ENCODE measurements at places on chromosomes 2 and 18.

DNA sequence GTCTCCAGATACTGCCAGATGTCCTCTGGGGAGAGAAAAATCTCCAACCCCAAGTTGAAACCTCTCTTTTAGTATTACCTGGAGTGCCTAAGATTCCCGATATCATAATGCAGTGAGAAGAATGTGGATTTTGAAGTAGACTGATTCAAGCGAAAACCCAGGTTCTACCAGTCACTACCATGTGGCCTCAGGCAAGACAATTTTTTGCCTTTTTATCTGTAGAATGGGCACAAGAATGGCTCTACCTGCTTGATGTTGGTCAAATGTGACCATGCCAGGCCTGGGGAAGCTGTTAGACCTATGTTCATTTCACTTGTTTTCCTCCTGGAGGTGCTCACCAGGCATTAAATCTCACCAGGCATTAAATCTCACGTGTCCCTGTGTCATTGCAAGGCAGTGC lies 131.3 kb downstream of the DDX1 start:
- no peak for DNase-seq
- H3K36me3 ChIP-seq = no peaks in the 10 kb centered on the region
- H3K27me3 ChIP-seq = no peaks in the 10 kb centered on the region
- H3K27ac ChIP-seq = no peak overlapping the region
- H3K4me1 ChIP-seq = no peaks in the 10 kb centered on the region

GRCh38 chr2:38697116-38697840 lies 31.4 kb downstream of the GALM start:
- peaks cover 32% of the 10 kb centered on the region for H3K36me3 ChIP-seq
- peaks cover 29% of the 10 kb centered on the region for H3K4me1 ChIP-seq
- no peak overlapping the region for H3K4me3 ChIP-seq

DNA sequence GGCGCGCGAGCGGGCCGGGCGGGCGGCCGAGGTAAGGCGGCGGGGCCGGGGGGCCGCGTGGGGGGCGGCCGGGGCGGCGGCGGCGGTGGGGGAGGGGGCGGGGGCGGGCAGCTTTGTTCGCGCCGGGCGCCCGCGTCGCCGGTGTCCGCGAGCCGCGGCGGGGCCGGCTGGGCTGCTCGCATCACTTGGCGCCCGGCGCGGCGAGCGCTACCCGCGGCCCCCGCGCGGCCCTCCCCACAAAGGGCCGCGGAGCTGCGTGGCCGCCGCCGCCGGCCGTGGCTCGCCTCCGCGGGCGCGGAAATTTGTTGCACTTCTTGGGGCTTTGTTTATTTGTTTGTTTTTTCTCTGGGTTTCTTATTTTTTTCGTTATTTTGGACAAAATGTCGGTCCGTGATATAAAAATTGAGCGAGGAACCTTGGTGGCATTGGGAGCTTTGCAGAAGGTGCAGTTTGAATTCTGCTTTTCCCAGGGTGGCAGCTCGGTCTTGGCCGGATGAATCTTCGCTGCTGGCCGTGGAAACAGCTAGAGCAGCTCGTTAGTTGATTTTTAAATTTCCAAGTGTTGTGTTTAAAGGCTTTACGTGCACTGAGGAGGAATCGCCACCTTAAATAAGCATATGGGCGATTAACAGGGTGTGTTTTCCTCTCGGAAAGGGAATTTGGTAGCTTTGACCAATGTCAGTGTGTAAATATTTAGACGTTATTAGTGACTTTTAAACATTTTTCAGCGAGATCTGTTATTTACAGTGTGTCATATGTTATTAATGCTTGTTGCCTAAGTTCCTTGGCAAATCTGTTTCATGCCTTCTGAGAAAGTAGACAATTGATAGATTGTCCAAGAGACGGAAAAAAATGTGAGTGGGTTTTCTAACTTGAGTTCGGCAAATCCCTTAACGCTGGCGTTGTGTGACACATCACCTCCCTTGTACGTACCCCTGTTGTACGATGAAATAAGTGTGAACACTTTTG lies 822 bp downstream of the UBE2E3 start:
- H3K27me3 ChIP-seq = peaks cover 20% of the 10 kb centered on the region
- H3K36me3 ChIP-seq = peaks cover 3% of the 10 kb centered on the region
- peaks cover 37% of the 10 kb centered on the region for H3K4me1 ChIP-seq
- H3K4me3 ChIP-seq = peak overlapping the region; percentile 97
- peak overlapping the region; percentile 95 for H3K27ac ChIP-seq

- no peaks in the 10 kb centered on the region for H3K27me3 ChIP-seq
- no peak for DNase-seq
- H3K4me1 ChIP-seq = peaks cover 14% of the 10 kb centered on the region
- peaks cover 61% of the 10 kb centered on the region for H3K36me3 ChIP-seq
- H3K27ac ChIP-seq = peak overlapping the region; percentile 28
- no peak overlapping the region for H3K4me3 ChIP-seq
Measured at GRCh38 chr2:216170076-216170763, 61.1 kb downstream of the XRCC5 start.

DNA sequence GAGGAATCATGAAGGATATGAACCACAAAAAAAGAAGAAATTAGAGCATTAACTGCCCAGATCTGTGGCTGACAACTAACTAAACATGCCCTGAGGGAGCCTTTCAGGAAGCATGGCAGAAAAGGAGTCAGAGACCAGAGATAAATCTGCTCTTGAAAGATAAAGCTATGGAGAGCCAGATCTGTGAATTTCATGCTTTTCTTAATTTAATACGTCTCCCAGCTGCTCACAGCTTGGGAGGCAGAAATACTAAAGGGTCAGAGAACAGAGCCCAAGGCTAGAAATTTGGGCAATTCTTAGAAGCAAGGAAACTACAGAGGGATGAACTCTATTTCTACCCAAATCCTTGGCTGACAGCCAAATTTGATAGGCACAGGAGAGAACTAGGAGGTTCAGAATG lies 223.0 kb upstream of the DPP10 start:
- H3K4me3 ChIP-seq = no peak overlapping the region
- peaks cover 12% of the 10 kb centered on the region for H3K27me3 ChIP-seq
- DNase-seq = no peak
- no peaks in the 10 kb centered on the region for H3K4me1 ChIP-seq

DNA sequence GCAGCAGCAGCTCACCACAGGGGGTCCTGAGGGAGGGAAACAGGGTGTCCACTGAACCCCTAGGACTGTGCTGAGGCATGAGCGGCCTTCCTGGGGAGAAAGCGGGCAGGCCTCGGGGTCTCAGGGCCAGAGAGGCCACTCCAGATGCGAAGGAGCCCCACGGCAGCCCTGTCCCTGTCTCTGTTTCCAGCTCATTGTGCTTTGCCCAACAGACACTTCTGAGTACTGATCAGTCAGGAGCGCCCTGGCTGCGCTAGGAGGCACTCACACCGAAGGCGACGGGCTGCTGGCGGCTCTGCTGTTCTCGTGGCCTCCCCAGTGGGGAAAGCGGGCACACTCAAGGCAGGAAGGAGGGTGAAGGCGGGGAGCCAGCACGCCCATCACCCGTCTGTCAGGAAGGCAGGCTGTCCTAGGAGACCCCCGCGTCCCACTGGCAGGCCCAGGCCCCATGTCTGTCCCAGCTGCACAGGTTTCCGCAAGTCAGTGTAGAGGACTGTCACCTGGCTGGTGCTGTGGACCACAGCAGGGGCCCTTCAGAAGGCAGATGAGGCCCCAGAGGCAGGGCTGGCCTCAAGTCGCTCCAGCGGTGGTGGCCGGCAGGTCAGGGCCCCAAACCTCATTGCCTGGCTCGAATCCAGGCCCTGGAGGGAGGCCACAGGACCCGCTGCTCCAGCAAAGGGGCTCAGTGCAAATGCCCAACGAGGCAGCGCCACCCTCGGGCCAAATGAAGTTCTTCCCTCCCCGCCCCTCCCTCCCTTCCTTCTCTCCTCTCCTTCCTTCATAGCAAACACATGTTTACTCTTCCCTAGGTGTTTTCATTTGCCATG lies 6.8 kb downstream of the ESPNL start:
- H3K4me1 ChIP-seq = peaks cover 10% of the 10 kb centered on the region
- peak overlapping the region; percentile 60 for H3K27ac ChIP-seq
- no peaks in the 10 kb centered on the region for H3K27me3 ChIP-seq
- H3K4me3 ChIP-seq = no peak overlapping the region
- H3K36me3 ChIP-seq = no peaks in the 10 kb centered on the region
- DNase-seq = peak; percentile 32

GRCh38 chr2:78873526-78873925 lies 152.0 kb upstream of the REG3G start:
- no peaks in the 10 kb centered on the region for H3K36me3 ChIP-seq
- H3K27ac ChIP-seq = no peak overlapping the region
- H3K27me3 ChIP-seq = no peaks in the 10 kb centered on the region
- DNase-seq = no peak

DNA sequence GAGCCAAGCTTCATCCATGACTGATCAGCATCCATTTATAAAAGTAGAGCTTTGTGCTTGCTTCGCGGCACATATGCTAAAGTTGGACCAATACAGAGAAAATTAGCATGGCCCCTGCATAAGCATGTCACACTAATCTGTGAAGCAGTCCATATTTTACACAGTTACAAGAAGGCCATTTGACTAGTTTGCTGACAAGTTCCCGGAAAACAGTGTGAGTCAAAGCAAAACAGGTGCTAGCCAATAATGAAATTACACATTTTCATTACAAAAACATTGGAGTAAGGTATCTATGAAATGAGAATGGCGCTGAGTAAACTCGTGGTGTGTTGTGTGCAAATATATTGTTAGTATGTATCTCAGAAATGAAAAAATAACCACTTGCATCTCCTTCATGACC lies 4.7 kb downstream of the ANKRD62 start:
- H3K36me3 ChIP-seq = no peaks in the 10 kb centered on the region
- no peak overlapping the region for H3K27ac ChIP-seq
- H3K4me3 ChIP-seq = no peak overlapping the region

- peaks cover 48% of the 10 kb centered on the region for H3K4me1 ChIP-seq
- peak; percentile 65 for DNase-seq
- H3K27ac ChIP-seq = peak overlapping the region; percentile 90
- H3K27me3 ChIP-seq = no peaks in the 10 kb centered on the region
- H3K36me3 ChIP-seq = peaks cover 5% of the 10 kb centered on the region
Measured at GRCh38 chr2:39228413-39229209, 15.2 kb downstream of the CDKL4 start.

DNA sequence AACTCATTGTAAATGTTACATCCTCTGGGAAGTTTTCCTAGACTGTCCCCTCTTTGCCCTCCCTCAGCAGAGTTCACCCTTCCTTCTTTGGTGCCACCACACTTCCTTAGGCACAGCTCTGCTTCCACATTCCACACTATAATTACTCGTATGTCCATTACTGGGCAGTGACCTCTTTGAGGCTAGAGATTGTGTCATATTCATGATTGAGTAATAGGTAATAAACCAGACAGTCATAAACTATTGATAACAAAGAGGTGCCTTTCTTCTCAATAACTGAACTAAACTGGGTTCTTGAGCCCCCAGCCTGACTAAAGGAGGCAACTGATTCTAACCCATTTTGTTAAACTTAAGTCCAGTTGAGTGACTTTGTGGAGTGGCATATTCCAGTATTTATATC lies 28.3 kb downstream of the MYO3B start:
- DNase-seq = no peak
- H3K36me3 ChIP-seq = no peaks in the 10 kb centered on the region
- H3K27me3 ChIP-seq = peaks cover 6% of the 10 kb centered on the region
- H3K4me3 ChIP-seq = no peak overlapping the region
- no peak overlapping the region for H3K27ac ChIP-seq

GRCh38 chr2:1483551-1483950 lies 70.3 kb downstream of the TPO start:
- no peak overlapping the region for H3K27ac ChIP-seq
- H3K4me3 ChIP-seq = no peak overlapping the region
- H3K4me1 ChIP-seq = no peaks in the 10 kb centered on the region
- peaks cover 3% of the 10 kb centered on the region for H3K27me3 ChIP-seq
- DNase-seq = no peak
- no peaks in the 10 kb centered on the region for H3K36me3 ChIP-seq

DNA sequence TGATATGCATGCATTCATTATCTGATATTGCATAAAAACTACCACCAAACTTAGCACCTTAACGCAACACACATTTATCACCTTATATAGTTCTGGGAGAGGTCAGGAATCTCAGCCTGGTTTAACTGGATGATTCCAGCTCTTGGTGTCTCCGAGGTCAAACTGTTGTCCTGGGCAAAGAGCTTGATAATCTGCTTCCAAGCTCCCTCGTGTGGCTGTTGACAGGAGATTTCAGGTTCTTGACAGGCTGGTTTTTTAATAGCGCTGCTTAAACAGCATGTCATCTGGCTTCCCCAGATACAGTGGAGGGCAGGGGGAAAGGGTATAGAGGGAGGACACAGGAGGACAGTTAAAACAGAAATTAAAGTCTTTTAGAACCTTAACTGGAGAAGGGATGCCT lies 785.0 kb downstream of the CNTNAP5 start:
- no peak overlapping the region for H3K27ac ChIP-seq
- no peak for DNase-seq
- no peak overlapping the region for H3K4me3 ChIP-seq
- no peaks in the 10 kb centered on the region for H3K27me3 ChIP-seq
- no peaks in the 10 kb centered on the region for H3K36me3 ChIP-seq
- H3K4me1 ChIP-seq = no peaks in the 10 kb centered on the region

GRCh38 chr2:181771356-181771755 lies 91.0 kb upstream of the NEUROD1 start:
- no peak overlapping the region for H3K27ac ChIP-seq
- DNase-seq = no peak
- H3K36me3 ChIP-seq = no peaks in the 10 kb centered on the region
- H3K4me3 ChIP-seq = no peak overlapping the region
- H3K27me3 ChIP-seq = peaks cover 2% of the 10 kb centered on the region
- peaks cover 7% of the 10 kb centered on the region for H3K4me1 ChIP-seq

- no peaks in the 10 kb centered on the region for H3K36me3 ChIP-seq
- H3K4me1 ChIP-seq = no peaks in the 10 kb centered on the region
- no peaks in the 10 kb centered on the region for H3K27me3 ChIP-seq
Measured at GRCh38 chr18:40055262-40055661, 1899.8 kb upstream of the PIK3C3 start.

DNA sequence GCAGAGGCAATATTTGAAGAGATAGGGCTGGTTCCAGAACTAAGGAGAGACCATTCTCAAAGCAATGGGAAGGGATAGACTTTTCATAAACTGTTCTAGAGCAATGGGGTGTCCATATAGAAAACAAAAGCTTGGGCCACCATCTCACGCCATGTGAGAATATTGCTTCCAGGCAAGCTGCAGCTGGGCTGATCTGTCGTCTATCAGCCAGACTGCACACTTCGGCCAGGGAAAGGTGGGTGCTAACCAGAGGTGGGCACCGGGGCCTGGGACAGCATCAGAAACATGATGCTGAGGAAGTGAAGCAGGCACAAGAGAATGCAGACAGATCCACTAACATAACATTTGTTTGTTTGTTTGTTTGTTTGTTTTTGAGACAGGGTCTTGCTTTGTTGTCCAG lies 43.7 kb downstream of the MYO7B start:
- H3K36me3 ChIP-seq = no peaks in the 10 kb centered on the region
- no peak overlapping the region for H3K4me3 ChIP-seq
- no peak overlapping the region for H3K27ac ChIP-seq

DNA sequence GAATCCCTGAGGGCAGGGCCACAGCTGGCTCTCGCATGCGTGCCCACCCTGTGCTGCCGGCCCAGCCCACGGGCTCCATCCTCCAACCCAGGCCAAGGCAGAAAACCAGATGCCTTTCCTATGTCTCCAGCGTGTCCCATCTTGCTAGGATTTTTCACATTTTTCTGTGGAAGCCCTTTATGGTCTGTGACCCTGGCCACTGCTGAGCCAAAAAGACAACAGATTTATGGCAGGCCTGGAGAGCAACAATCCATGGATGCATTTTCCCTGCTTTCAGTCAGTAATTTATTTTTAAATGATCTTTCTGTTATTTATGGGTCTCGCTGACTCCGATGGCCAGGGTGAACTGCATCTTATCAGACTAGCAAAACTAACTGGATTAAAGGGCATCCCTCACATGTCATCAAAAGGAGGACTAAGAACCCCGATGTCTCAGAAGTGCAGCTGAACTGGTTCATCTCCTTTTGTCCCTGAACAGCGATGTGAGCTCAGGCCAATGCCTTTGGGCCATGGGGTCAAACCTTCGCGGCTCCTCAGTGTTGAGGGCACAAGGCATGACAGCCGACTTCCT lies 346.0 kb downstream of the CYRIA start:
- DNase-seq = no peak
- peaks cover 2% of the 10 kb centered on the region for H3K27me3 ChIP-seq
- H3K4me3 ChIP-seq = no peak overlapping the region
- H3K4me1 ChIP-seq = no peaks in the 10 kb centered on the region

Measured in activated naive CD8-positive, alpha-beta T cell treated with anti-CD3 and anti-CD28 coated beads, Interleukin-2, amount 10 ng/mL, durations not matched to agents 7 days and 5 days (primary cell).